ENCODE measurements at places on chromosomes 13 and 19.

- DNase-seq = peak; percentile 59
Measured at GRCh38 chr19:18157465-18158063, 4.6 kb downstream of the PIK3R2 start.

DNA sequence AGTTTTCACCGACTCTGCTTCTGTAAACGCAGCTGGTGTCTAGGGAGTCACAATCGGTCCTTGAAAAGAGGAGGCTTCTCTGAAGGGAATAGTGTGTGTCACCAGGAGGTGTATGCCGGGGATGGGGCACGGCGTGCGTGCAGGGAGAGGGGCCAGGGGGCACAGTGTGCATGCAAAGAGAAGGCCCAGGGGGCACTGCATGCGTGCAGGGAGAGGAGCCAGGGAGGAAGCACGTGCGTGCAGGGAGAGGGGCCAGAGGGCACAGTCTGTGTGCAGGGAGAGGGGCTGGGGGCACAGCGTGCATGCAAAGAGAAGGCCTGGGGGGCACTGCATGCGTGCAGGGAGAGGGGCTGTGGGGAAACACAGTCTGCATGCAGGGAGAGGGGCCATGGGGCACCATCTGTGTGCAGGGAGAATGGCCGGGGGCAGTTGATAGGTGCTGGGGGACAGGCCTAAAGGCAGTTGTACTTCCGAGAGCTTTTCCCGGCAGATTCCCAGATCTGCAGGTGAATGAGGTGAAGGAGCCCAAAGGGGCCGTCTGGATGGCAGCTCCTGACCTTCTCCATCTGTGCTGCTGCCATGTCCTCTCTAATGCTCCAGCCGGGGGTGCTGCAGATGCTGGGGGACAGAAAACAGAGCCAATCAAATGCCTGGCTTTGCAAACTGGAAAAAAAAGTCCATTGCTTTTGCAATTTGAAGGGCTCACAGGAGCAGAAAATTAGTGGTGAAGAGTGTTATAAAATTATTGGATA, 36.4 kb downstream of the ATP11A start:
- no peak for DNase-seq

GRCh38 chr19:41792513-41793413, 3.6 kb upstream of the CEACAM3 start:
- DNase-seq = peak; percentile 74

- DNase-seq = no peak
Measured at GRCh38 chr19:47755762-47756626, 10.6 kb downstream of the NOP53 start.

DNA sequence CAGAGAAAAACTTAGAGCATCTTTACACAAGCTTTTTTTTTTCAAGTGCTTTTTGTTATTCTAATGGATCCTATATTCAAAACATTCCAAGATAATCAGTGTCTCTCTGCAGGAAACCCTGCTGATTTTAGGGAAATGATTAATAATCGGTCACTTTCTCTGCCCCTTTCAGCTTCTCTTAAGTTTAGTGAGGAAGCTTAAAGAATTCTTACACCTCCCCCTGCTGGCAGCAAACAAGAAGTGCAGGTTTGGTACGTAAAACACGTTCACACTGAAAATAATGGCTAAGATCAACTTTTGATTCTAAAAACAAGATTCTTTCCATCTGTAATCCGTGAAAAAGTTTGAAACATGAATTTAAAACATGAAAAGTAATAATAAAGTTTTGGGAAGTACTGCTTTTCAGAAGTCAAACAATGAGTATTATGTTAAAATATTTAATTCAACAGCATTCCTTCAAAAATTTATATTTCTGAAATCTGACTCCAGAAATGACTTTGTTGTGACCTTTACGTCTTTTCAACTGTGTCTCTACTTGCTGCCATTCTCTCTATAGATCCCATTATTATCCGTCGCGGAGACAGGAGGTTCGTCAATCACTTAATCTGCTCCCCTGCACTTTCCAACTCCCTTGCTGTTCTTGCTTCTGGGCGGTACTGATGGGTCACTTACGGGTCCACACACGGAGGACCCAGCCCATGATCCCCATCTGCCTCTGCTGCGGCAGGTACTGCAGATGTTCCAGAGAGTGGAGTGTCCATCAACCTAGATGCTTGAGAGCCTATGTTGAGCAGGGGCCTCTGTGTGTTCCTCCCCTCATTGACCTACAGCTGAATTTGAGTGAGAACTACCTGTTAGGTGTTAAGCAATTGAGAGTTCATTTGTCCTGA, 203.1 kb upstream of the EDNRB start:
- peak; percentile 27 for DNase-seq

GRCh38 chr13:104650431-104650830, 1584.2 kb upstream of the SLC10A2 start:
- no peak for DNase-seq
